ENCODE measurements at places on chromosomes 12 and 14. TPM values are rescaled to one million over a fixed set of nuclear protein-coding genes. Genes with fewer than 3 reads are reported as not detected.
A peak's percentile ranks its signal among the peaks of the same experiment; 100 is the strongest.

Gene KRT81
- not detected for total RNA-seq

Gene NGB
- total RNA-seq = not detected

Gene SPTLC2
- total RNA-seq = 12.9 TPM

Gene ARHGDIB
- 24.3 TPM for total RNA-seq

Gene TRPV4
- 9.6 TPM for total RNA-seq

Gene THTPA
- total RNA-seq = 13.2 TPM

Gene CMA1
- total RNA-seq = not detected

DNA sequence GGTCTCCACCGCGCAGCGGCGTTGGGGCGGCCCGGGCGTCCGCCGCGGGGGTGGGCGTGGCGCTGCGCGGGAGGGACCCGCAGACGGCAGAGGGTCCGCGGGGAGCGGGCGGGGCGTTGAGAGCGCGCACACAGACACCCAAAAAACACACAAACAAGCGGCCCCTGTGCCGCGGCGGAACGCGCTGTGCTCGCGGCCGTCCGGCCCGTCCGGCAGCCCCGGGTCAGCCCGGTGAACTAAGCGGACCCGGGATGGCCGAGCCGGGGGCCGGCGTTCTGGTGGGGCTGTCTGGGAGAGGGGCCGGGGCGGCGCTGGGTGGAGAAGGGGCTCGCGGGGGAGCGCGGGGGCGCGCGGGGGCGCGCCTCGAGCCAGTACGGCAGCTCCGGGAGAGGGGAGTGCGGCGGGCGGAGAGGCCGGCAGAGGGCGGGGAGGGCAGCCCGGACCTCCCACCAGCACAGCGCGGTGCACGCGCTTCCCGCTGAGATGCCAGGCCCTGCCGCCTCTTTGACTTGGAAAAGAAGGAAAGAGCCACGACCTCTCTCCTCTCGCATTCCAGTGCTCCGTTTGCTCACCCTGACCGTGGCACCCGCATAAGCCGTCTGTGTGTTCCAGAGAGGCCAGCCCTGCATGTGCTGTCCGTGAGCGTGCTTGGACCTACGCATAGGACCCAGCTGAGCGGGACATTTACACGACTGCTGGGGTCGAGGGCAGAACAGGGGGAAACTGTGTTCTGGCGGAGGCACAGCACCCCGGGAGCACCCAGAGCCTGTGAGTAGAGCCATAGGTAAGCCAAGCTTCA, 10.3 kb downstream of the SLC6A12 start:
- no peak for DNase-seq

DNA sequence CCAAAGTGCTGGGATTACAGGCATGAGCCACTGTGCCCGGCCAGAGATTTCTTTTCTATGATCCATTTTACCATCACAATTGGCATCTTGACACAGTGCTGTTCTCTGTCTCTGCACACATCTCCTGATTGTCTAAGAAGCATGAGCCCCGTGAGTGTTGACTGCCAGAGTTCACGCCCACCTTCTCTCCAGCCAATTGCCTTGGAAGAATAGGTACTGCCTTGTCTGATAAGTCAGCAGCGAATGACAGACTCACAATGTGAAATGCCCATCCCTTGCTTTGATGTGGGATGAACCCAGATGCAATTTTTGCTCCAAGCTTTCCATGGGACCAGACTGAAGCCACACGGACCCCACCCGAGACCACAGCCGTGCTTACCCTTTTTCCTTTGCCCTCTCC, 19.3 kb downstream of the EIF5 start:
- no peak for DNase-seq

DNA sequence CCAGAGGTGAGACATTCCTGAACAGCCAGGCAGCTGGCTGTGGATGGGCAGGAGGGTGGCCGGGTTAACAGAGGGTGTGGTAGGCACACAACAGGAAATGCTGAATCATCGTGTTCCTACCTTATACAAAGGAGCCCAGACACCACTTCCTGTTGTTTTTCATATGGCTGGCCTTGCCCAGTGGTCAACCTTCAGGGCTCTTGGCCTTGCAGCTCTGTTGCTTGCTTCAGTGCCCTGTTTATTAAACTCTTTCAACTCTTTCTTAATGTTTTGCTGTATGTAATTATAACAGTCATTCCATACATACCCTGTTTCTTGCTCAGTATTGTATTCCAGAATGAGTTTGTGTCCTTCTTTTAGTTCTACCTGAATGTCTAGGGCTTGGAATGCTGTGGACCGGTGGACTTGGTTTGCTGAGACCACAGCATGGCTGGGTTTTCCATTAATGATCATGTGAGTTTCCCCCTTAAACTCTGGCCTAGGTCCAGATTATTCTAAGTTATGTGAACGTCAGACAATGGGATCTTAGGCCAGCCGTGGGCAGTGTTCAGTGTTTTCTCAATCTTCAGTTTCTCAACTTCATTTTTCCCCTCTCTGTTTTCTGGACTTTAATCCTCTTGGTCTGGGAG, 11.9 kb downstream of the CFAP54 start:
- DNase-seq = peak; percentile 27

DNA sequence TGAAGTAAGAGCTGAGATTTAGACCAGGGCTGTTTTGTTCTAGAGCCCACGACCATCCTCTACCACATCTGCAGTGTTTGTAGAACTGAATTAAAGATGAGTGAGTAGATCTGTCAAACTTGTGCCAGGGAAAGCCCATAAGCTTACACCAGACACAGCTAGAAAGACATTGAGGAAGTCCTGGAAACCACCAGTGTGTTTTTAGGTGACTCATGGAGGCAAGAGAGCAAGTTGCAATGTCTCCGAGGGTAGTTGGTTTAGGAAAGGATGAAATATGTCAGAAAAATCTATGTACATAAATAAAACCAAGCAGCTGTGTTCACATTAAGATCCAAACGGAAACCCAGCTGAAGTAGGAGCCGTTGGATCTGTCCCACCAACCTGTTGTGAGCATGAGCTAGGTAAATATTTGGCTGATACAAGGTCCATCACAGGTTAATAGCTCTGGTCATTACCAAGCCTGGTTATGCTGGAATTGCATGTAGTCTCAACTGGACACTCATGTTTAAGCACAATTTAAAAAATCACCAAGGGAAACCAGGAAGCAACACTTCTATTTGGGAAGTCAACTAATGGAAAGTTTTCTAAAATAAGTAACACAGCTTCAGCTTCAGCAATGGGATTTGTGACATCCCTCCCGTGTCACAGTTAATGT, 49.9 kb upstream of the PLEKHG3 start:
- no peak for DNase-seq

DNA sequence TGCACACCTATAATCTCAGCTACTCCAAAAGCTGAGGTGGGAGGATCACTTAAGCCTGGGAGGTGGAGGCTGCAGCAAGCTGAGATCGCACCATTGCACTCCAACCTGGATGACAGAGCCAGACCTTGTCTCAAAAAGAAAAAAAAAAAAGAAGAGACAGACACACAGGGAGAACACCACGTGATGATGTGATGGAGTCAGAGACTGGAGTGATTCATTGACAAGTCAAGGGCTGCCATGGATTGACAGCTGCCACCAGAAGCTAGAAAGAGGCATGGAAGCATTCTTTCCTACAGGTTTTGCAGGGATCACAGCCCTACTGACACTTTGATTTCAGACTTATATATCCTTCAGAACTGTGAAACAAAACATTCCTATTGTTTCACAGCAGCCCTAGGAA, 3.5 kb upstream of the HCFC2 start:
- DNase-seq = no peak

DNA sequence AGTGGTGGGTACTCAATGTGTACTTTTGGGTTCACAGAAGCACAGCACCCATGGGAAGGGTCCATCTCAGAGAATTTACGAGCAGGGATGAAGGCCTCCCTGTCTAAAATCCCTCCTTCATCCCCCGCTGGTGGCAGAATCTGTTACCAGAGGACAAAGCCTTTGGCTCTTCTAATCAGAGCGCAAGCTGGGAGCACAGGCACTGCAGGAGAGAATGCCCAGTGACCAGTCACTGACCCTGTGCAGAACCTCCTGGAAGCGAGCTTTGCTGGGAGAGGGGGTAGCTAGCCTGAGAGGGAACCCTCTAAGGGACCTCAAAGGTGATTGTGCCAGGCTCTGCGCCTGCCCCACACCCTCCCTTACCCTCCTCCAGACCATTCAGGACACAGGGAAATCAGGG, 1.5 kb upstream of the GPR162 start:
- no peak for DNase-seq

DNA sequence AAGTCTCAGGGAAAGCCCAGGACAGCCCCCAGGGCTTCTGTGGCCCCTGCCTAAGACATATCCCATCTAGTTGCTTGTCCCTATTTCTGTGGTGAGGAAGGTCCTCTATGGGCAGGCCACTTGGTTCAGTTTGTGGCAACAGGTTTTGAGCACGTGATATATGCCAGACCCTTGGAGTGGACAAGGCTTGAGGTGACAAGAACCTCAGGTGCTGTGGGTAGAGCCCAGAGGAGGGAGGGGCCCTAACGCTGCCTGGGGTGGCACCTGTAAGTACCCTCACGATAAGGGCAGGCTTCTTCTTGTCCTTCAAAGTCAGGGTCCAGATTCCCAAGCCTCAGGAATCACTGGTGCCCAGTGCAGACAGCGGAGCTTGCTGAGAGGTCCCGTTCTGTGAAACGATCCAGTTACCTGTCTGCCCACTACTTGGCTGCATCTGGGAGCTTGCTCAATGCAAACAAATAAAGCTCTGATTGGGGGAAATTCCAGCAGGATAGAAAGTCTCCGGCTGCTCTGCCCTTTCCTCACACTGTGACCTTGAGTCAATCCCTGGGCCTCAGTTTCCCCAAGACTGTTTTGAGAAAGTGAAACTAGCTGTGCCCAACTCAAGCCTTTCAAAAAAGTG, 47.7 kb upstream of the FAM181A start:
- DNase-seq = no peak

DNA sequence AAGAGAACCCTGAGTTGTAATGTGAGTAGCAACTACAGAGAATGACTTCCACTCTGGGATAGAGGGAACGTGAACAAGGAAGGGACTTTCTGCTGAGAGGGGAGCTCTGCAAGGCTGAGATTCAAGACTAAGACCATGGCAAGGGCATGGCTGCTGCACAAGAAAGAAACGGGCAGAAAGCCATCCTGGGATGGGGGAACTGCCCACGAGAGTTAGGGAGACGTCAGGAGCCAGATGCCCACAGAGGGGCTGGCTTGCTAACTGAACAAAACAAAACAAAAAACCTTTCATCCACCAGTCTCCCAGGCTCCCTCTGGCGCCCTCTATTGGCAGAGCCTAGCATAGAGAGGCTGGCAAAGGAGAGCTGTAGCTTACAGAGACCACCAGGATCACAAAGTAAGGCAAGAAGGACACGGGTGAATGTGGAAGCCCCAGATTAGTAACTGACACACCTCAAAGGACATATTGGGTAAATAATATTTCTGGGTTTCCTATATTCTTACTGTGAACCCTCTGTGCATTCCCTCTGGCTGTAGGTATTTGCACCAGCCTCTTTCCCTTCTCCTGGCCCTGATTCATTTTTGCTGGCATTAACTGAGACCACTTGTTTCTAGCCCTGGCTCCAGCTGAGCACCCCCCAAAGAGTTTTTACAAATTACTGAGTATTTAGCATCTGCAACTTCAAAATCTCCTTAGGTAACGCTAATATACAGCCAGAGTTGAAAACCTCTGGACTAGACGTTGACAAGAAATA, 338.3 kb downstream of the EMP1 start:
- peak; percentile 69 for DNase-seq

DNA sequence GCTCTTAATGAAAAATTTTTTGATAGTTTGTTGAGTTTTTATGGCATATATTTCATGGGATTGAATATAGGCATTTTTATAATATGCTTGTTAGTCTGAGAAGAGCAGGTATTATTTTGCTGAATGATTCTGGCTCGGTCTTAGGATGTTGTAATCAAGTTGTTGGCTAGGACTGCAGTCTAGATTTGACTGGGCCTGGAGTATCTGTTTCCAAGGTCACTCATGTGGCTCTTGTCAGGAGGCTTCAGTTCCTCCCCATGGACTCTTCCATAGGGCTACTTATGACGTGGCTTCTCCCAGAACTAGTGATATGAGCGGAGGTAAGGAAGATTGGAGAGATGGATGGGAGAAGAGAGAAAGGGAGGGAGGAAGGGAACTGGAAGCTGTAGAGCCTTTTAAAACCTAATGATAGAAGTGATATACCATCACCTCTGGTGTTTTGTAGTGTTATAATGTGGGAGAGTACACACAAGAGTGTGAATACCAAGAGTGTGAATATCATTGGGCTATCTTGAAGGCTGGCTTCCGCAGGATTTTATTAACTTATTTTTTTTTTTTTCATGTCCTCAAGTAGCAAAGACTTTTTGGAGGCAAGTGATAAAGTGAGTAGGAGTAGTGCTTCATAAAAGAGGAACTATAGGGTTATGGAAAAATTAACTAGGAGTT, 4.4 kb downstream of the MNAT1 start:
- DNase-seq = no peak

- DNase-seq = no peak
These were observed 54.9 kb upstream of the HIF1A start for GRCh38 chr14:61640158-61641136.

GRCh38 chr12:93889516-93890212, 212.5 kb downstream of the CRADD start:
- DNase-seq = peak; percentile 27

DNA sequence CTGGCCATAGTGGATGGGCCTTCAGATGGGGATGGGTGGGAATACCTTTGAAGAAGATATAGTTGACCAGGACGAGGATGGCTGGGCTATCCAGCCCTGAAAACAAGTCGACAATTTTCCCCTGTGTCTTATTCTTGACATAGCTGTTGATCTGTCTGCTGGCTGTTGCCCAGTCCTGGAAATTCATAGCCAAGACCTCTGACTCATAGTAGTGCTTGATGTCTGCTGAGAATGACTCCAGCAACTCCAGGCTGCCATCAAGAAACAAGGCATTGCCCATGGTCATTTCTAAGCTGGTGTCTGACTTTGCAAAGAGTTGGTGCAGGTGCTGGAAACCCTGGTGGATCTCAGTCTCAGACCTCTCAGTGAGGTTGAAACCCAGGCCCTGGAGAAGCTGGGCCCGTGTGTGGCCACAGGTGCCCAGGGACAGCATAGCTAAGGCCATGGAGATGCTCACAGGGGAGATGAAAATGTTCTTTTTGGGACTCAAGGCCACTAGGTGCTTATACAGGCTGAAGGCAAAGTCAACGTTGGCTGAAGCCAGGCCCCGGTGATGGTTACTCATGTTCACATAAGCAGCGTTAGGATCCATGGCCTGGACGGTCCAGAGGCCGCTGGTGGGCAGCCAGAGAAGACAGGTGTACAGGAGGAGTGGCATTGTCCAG, 9.0 kb downstream of the SERPINA6 start:
- DNase-seq = no peak

GRCh38 chr12:110739894-110740293, 2.8 kb downstream of the PPP1CC start:
- DNase-seq = no peak

DNA sequence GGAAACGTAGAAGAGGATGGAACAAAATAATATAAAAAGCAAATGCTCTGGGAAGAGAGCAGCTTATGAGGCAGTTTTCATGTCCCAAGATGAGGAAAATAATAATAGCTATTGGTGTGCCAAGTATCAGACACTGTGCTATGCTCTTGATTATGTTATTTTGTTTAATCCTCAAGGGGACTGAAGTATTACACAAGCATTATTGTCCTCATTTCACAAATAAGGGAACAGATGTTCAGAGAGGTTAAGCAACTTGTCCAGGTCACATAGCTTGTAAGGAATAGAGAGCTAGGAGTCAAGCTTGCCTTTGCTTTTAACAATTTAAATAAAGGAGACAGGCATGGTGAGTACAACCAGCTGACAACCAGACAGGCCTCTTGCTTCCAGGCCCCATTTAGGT, 26.9 kb upstream of the LTBP2 start:
- no peak for DNase-seq

- DNase-seq = peak; percentile 64
These were observed 12.4 kb upstream of the SMUG1 start for GRCh38 chr12:54201001-54201794.

- no peak for DNase-seq
These were observed 7.9 kb downstream of the GSC start for GRCh38 chr14:94761997-94762377.

- peak; percentile 59 for DNase-seq
These were observed 589.3 kb upstream of the TMEM132C start for GRCh38 chr12:127677537-127678131.

All from right lobe of liver (tissue), 6 donors.